Hindlimb muscle (tissue), 1 donor: ENCODE measurements at places on chromosomes 12 and 14.

DNA sequence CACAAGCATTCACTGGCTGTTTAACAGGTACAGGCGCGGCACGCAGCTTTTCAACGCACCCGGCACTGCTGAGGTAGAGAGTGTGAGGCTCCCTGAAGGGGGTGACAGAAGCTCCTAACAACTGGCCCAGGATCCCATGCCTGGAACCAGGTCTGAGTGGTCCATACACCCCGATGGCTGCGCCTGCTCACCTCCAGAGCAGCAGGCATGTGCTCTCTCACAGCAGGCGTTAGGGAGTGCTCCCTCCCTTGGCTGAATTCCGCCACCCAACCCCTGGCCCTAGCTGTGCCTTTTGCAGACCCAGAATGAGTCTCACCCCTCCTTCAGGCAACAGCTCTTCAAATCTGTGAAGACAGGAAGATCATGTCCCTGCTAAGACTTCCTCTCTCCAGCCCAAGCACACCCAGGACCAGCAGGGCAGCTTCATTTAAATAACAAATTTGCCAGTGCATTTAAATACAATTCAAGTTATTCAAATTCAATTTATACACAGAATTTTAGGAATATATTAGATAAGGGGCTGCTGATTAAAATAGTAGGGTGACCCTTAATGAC is 86.0 kb downstream of the SETD3 start:
- no peak for DNase-seq

GRCh38 chr14:38948171-38948570 is 154.9 kb downstream of the SEC23A start:
- no peak for DNase-seq

DNA sequence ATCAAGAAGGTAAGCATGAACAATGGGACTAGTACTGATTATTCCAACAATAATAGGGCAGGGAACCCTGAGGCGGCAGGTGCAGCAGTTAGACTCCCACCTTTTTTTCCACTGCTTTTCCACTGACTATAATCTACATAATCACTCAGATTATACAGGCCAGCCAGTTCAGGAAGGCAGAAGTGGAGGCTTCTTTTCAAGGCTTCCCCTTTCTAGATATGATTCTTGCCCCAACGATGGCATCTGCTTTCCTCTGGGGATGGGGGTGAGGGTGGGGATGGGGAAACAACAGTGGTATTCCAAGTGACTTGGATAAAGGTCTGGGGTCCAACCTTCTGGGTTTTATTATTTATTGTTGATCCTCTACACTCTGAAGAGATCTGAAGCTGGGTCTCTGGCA is 331 bp downstream of the NCKAP1L start:
- no peak for DNase-seq

- DNase-seq = no peak
Observed at GRCh38 chr12:112524676-112525425, 106.1 kb downstream of the PTPN11 start.
